ENCODE measurements at places on chromosomes 5 and 9.

DNA sequence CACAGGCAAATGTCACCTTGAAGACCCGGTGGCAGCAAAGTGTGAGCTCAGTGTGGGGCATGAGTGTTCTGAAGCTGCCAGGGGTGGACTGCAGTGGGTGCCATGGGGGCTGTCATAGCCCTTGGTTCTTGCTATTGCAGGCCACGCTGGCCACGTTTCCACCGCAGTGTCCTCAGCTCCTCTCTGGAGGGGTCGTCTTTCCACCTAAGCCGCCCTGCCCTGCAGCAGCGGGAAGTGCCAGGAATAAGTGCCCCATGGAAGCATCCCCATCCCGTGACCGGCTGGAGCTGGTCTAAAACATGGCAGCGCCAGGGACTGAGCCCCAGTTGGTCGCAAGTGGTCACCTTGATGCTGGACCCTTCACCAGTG lies 6.9 kb downstream of the OBP2B start:
- no peak for DNase-seq

GRCh38 chr5:172939071-172939470 lies 20.2 kb upstream of the RPL26L1 start:
- no peak for DNase-seq

GRCh38 chr5:111121926-111122325 lies 29.8 kb downstream of the WDR36 start:
- DNase-seq, result no peak

- DNase-seq, result no peak
Observed at GRCh38 chr5:59842999-59843398, 50.5 kb downstream of the PDE4D start.

GRCh38 chr5:112878760-112879159 lies 17.7 kb downstream of the SRP19 start:
- no peak for DNase-seq

DNA sequence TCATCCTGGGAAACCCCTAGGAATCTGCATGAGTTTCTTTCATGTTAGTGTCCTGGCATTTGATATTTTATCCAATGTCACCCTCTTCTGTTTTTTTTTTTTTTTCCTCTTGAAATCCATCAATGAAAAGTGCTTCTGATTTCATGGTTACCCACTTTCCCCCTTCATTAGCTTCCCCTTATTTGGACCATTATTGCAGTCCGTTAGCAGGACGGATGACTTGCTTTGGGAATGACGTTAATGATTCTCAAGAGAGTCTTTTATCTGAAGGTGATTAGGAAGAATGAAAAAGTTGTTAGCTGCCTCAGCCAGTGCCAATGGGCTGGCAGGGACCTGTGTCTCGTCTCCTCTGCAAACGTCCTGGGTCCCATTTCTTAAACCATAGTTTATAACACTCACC lies 134.7 kb downstream of the SEMA6A start:
- no peak for DNase-seq

DNA sequence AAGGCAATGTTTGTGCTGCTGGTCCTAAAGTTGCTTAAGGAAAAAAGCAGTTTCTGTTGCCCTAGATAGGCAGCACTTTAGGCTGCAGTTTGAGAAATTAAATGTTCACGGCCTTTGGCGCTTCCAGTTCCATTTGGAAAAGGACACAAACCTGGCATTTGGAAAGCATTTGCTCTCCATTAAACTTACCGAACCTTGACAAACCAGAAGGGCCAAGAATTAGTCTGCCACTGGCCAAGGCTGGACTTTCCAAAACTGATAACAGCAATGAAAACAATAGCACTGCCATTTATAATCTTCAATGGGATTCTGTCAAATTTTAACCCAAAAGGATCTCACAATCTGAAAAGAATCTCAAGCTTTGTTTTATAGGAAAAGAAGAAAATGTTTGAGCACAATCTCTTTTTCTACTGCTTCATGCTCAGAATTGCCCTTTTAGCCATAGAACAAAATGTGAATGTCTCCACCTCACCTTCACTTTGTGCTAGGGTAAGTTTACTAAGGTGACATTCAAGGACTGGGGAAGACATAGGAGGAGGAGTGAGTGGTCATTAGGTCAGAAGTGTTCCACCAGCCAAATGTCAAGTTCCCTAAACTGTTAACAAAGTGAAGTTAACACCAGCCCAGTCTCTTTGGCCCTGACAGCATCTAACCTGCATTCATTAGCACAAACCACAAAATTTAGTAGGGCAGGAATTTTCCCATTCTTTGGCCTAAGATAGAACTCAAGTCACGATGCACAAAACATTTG lies 583.4 kb upstream of the DMAC1 start:
- no peak for DNase-seq

GRCh38 chr5:10519729-10520128 lies 44.1 kb upstream of the ANKRD33B start:
- DNase-seq, result peak; percentile 40

DNA sequence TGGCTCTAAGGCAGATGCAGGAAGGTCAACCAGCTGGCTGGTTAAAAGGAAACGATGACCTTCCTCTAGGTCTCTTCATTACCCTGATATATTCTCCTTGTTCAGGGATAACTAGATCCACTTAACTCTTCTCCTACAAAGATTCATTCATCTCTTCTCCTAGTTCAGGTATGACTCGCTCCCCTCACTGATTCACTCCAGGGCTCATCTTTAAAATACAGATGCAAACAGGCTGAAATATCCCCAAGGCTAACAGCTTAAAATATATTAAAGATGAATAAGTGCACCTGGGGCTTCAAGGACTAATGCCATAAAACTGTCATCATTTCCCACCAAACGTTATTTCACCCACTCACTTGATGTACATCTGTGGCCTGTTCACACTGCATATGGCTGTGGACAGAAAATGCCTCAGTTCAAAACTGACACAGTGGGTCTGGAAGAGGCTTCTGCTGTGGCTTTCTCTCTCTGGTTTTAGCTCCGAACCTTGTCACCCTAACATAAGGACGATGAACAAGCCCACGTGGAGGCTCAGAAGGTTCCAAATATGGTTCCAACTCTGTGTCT lies 366.9 kb downstream of the DEPDC1B start:
- DNase-seq, result no peak

- peak; percentile 52 for DNase-seq
Observed at GRCh38 chr9:121275781-121276658, 8.1 kb downstream of the GSN start.

DNA sequence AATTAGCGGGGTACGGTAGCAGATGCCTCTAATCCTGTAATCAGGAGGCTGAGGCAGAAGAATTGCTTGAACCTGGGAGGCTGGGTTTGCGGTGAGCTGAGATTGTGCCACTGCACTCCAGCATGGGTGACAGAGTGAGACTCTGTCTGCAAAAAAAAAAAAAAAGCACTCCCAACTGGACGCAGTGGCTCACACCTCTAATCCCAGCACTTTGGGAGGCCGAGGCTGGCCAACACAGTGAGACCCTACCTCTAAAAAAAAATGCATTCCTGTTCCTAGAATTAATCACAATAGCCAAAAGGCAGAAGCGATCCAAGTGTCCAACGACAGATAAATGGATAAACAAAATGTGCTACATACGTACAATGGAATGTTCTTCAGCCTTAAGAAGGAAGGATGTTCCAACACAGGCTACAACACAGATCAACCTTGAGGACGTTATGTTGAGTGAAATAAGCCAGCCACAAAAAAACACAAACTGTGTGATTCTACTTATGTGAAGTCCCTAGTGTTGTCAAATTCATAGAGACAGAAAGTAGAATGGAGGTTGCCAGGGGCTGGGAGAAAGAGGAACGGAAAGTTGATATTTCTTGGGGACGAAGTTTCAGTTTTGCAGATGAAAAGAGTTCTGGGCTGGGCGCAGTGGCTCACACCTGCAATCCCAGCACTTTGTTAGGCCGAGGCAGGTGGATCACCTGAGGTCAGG lies 13.8 kb downstream of the FAM78A start:
- no peak for DNase-seq

DNA sequence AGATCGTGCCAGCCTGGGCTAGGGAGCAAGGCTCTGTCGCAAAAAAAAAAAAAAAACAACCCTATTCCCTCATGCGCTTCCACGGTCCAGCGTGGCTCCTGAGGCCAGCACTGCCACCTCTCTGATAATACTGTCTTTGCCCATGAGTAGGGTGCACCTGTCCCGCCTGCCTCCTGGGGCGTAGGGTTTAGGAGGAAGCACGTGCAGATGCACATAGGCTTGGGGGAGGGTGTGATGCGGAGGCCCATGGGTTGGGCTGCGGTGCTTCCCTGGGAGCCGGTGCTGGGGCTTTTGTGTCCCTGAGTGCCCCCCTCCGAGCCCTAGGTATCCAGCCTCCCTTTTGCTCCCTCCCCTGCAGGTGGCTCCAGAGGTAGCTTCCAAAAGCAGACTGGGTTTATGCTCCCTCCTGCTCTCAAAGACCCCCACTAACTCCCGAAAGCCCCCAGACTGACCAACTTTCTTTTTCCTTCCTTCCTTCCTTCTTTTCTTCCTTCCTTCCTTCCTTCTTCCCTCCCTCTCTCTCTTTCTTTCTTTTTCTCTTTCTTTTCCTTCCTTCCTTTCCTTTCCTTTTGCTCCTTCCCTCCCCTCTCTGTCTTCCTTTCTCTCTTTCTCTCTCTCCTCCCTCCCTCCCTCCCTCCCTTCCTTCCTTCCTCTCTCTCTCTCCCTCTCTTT lies 12.8 kb downstream of the FGFR4 start:
- no peak for DNase-seq

GRCh38 chr5:22577006-22577405 lies 276.1 kb downstream of the CDH12 start:
- DNase-seq, result no peak

GRCh38 chr5:73999297-73999696 lies 373.3 kb downstream of the ARHGEF28 start:
- no peak for DNase-seq

DNA sequence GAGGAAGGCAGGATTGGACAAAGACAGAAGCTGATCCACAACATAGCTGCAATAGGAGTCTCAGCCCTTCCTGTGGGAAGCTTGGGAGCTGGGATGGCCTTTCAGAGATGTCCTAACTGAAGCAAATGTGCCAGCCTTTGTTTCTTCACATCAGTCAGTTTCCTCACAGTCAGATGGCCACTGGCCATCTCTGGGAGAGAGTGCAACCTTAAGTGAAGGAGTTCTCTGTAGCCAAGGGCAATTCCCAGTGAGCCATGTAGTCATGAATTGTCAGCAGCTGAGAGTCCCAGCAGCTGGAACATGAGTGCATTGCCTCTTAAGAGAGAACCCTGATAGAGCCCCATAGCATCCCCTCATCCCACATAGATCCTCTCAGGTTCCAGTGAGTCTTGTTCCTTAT lies 89.1 kb upstream of the LIFR start:
- DNase-seq, result no peak

- DNase-seq, result no peak
Observed at GRCh38 chr5:59038798-59039295, 456.0 kb downstream of the RAB3C start.

- DNase-seq, result no peak
Observed at GRCh38 chr5:176418251-176418650, 1.9 kb upstream of the CLTB start.

- no peak for DNase-seq
Observed at GRCh38 chr5:69502367-69502766, 9.8 kb downstream of the OCLN start.

GRCh38 chr9:106127776-106128175 lies 433.4 kb downstream of the TMEM38B start:
- DNase-seq, result no peak

- no peak for DNase-seq
Observed at GRCh38 chr5:159817262-159818029, 98.8 kb upstream of the ADRA1B start.

DNA sequence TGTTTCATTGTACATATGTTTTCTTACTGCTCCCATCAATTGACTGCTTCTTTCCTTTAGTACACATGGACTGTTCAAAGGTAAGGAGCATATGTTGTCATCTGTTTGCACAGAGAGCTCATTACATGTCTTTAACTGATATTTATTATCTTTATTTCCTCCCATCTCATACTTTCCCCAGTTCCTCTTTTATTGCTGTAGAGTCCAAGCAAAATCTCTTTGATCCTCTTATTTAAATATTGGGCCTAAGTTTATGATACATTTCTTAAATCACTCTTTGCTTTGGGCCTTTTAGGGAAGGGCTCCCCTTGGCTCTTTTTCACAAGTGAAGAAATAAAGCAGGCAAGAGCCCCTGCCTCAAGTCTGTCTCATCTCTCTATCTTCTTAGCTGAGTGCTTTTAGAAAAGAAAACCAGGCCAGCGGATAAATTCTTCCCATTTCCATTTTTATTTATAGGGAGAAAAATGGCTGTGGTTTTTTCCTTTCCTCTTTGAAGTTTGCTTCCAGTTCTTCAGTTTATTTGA lies 152.4 kb downstream of the DOCK2 start:
- no peak for DNase-seq

GRCh38 chr5:64693636-64694035 lies 3.3 kb downstream of the SHISAL2B start:
- no peak for DNase-seq

GRCh38 chr5:151055336-151055735 lies 25.5 kb downstream of the TNIP1 start:
- no peak for DNase-seq

DNA sequence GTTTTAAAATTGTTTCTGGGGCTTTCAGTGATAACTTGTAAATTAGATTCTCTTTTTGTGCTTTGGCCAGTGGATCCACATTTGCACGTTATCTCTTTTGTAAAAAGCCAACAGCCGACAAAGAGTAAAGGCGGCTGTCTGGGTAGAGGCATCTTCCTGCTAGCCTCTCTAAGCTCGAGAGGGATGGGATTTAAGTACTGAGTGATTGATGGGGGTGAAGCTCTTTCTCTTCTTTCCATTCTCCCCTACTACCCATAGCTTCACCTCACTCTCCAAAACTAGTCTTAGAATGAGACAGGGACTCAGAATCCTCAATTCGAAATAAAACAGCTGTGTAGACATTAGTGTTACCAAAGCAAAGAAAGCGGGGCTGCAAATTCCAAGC lies 3.4 kb downstream of the PBX3 start:
- no peak for DNase-seq

DNA sequence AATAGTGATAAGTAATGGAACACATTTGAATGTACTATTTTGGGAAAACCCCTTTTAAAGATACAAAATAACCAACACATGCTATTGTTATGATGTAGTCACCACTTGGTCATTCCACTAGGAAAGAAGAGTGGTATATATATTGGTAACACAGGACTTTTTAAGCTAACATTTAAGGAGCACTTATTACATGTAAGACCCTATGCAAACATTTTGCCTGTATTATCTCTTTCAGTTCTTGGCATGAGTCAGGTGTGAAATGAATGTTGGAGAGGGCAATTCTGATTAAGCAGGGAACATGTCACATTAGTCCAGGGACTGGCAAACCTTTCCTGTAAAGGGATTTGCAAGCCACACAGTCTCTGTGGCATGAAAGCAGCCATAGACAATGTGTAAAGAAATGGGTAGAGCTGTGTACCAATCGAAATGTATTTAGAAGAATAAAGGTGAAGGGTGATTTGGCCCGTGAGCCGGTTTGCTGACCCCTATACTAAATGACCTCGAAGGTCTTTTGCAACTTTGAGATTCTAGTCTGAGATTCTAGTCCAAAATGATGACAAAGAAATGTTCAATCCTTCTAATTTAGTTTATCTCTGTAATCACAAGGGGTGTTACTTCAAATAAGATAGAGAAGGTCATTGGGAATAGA lies 15.3 kb downstream of the ABLIM3 start:
- no peak for DNase-seq

- DNase-seq, result no peak
Observed at GRCh38 chr5:137730336-137730735, 5.6 kb downstream of the KLHL3 start.

- peak; percentile 31 for DNase-seq
Observed at GRCh38 chr9:34163434-34163833, 15.4 kb upstream of the UBAP1 start.

- DNase-seq, result no peak
Observed at GRCh38 chr5:173778152-173778782, 109.9 kb upstream of the CPEB4 start.
